ENCODE measurements at places on chromosomes 4 and X.

DNA sequence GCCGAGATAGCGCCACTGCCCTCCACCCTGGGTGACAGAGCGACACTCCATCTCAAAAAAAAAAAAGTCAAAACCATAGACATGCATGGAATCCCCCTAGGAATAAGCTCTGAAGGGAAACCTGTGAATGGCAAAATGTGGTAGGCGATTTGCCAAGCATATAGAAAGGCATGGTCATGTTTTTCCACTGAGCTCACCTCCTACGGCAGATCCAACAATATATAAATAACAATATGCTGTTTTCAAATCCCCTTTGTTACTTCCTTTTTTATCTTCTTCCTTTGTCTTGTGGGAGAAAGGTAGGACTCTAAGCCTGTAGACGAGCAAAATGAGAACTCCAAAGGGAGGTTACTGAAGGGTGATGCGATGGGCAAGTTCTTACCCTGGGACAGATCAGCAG, 219.0 kb downstream of the PALLD start:
- no peaks in the 10 kb centered on the region for H3K27me3 ChIP-seq
- H3K4me1 ChIP-seq: no peaks in the 10 kb centered on the region
- H3K27ac ChIP-seq: no peak overlapping the region
- DNase-seq: no peak
- no peaks in the 10 kb centered on the region for H3K36me3 ChIP-seq

- no peak overlapping the region for H3K4me3 ChIP-seq
- no peak for DNase-seq
- no peaks in the 10 kb centered on the region for H3K27me3 ChIP-seq
- no peak overlapping the region for H3K27ac ChIP-seq
- no peaks in the 10 kb centered on the region for H3K4me1 ChIP-seq
Observed at GRCh38 chr4:74996996-74997395, 64.1 kb downstream of the PARM1 start.

DNA sequence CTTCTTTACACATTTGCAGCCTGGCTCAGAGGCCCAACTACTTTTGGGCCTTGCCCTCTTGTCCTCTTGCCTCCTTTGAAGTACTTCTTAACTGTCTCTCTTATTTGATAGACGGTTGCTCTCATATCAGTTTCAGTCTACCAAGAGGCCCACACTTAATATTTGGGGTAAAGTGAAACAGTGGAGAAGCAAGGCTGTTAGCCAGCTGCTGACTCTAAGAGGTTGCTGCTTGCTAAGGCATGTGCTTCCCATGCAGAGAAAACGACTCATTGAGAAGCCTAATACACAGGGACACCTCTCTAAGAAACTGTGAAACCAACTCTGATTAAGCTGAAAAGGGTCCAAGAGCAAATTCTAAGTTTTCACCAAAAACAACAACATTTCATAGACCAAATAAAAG, 94.6 kb downstream of the PPP3CA start:
- H3K27me3 ChIP-seq: no peaks in the 10 kb centered on the region
- no peaks in the 10 kb centered on the region for H3K36me3 ChIP-seq
- H3K27ac ChIP-seq: peak overlapping the region; percentile 10
- no peak overlapping the region for H3K4me3 ChIP-seq

GRCh38 chrX:16138108-16138427, 14.7 kb downstream of the GRPR start:
- H3K4me3 ChIP-seq: no peak overlapping the region
- no peak overlapping the region for H3K27ac ChIP-seq
- H3K36me3 ChIP-seq: no peaks in the 10 kb centered on the region
- H3K4me1 ChIP-seq: no peaks in the 10 kb centered on the region
- no peaks in the 10 kb centered on the region for H3K27me3 ChIP-seq

DNA sequence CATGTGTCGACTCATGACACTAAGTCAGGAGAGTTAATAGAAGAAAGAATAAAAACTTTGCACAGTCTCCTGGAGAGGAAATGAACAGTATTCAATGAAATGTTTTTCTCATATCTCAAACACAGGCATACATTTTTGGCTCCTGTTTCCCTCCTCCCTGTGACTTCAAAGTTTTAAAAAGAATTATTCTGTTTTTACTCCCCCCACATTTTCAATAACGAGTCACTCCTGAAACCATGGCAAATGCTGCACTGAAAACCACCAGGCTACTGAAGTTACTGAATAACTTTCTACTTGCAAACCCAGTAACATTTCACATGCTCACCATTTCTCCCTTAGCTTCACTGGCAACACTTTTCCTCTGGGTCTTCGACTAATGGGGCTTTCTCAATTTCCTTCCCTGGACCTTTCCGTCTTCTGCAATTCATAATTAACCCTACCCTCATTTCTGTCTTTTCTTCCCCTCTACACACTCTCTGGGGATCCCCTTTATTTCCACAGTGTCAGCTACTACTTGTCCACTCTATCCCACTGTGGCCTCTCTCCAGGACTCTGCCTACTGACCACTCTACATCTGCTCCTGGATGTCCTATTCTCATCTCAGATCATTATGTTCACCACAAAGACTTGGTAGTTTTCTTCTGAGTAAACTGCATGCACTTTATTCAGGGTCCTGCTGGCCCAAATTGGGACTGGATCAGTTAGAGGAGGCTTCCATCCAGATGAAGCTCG, 225.8 kb upstream of the ETNPPL start:
- DNase-seq: no peak
- H3K27ac ChIP-seq: no peak overlapping the region
- H3K4me1 ChIP-seq: no peaks in the 10 kb centered on the region
- H3K27me3 ChIP-seq: no peaks in the 10 kb centered on the region
- H3K4me3 ChIP-seq: no peak overlapping the region
